ENCODE measurements at places on chromosomes 3 and 15.

DNA sequence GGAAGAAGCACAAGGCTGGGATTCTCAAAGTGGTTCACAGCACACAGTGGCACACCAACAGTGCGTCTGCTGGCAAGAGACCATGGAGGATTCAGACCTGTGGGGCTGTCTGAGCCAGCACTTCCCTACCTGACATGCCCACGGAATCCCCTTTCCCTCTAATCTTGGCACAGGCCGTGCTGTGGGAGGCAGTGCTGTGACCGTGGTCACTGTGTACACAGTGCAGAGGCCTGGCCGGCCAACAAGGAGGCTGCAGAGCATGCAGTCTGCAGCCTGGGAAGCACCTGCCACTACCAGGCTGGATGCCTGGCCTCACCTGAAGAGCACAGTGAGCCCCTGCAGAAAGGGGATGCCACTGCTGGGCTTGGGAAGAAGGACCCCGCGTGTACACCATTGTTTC lies 301.0 kb upstream of the LYSMD4 start:
- DNase-seq: no peak

- no peak for DNase-seq
Observed at GRCh38 chr3:33541918-33542317, 101.7 kb upstream of the UBP1 start.

GRCh38 chr3:187744169-187745151 lies 808 bp downstream of the BCL6 start:
- DNase-seq: peak; percentile 30

DNA sequence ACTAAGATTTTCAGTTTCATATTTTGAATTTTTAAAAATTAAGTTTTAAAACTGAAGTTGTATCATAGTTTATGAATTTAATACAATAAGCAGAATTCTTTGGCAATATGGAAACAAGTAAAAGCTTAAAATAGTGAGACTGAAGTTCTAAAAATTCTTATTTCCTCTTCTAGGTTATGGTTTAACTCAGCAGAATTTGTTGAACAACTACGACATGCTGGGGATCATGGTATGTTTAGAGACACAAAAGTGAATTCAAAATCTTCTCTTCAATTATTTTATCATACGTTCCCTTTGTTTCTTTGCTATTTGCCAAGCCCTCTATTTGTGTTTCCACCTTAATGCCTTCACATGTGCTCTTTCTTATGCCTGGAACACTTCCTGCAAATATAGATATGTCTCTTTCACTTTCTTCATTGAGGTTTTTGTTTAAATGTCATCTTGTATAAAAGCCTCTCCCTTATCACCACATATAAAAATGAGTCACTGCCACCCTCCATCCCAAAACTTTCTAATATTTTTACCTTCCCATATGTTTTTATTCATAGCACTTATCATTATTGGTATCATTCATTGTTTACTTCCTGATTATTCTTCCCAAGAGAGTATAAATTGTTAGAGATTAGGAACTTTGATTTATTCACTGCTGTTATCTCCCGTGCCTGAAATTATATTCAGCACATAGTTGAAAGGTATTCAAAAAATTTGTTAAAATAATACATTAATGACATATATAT lies 6.4 kb downstream of the SUCNR1 start:
- no peak for DNase-seq

- peak; percentile 87 for DNase-seq
Observed at GRCh38 chr3:37996785-37997301, 6.3 kb downstream of the VILL start.

GRCh38 chr3:15892311-15893227 lies 94.8 kb upstream of the ANKRD28 start:
- no peak for DNase-seq

DNA sequence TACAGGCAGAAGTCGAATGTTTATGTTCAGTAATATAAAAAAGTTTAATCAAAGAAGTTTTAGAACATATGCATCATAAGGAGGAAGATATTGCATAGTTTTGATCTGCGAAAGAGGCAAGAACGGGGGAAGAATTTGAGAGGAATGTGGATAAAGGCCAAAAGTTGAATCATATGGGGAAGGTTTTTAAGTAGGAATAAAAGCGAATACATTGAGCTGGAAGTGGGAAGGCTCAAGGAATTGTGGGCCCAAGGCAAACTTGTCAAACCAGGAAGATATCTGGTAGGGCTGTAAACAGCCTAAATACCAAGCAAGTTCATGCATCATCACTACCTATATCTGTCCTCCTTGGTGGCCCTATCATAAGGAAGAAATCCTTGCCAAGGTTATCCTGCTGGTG lies 186.9 kb downstream of the MAGI1 start:
- no peak for DNase-seq

- DNase-seq: no peak
Observed at GRCh38 chr3:33130144-33130543, 16.3 kb downstream of the CRTAP start.

DNA sequence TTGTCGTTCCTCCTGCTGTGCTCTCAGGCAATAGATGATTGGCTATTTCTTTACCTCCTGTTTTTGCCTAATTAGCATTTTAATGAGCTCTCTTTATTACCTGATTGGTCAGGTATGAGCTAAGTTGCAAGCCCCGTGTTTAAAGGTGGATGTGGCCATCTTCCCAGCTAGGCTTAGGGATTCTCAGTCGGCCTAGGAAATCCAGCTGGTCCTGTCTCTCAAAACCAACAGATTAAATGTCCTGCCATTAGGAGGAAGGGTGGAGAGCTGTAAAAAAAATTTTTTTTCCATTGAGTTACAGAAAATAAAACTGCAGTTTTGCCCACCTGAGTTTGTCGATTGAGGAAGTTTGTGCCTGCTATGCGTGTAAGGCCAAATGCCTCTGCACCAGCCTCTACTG lies 5.4 kb upstream of the ACSBG1 start:
- DNase-seq: no peak

GRCh38 chr15:39657668-39658067 lies 76.8 kb downstream of the THBS1 start:
- DNase-seq: no peak
